ACHN (cell line): ENCODE measurements at places on chromosomes 5 and 9.
A peak's percentile ranks its signal among the peaks of the same experiment; 100 is the strongest.

DNA sequence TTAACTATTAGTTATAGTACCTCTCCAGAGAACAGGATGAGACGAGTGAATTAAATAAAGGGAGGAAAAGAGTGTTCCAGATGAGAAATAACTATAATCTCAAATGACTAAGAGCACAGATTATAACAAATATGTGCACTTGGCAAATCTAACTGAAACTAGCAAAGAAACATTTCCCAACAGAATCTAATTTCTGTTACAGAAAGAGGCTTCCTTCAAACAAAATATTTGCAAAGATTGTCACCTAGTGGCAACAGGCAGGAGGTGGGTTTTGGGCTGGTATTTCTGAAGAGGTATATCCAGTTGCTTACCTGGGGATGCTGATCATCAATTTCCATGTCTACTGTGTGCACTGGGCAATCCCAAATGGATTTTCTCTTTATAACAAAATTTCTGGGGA is 5.6 kb upstream of the SPDL1 start:
- DNase-seq: peak; percentile 25

DNA sequence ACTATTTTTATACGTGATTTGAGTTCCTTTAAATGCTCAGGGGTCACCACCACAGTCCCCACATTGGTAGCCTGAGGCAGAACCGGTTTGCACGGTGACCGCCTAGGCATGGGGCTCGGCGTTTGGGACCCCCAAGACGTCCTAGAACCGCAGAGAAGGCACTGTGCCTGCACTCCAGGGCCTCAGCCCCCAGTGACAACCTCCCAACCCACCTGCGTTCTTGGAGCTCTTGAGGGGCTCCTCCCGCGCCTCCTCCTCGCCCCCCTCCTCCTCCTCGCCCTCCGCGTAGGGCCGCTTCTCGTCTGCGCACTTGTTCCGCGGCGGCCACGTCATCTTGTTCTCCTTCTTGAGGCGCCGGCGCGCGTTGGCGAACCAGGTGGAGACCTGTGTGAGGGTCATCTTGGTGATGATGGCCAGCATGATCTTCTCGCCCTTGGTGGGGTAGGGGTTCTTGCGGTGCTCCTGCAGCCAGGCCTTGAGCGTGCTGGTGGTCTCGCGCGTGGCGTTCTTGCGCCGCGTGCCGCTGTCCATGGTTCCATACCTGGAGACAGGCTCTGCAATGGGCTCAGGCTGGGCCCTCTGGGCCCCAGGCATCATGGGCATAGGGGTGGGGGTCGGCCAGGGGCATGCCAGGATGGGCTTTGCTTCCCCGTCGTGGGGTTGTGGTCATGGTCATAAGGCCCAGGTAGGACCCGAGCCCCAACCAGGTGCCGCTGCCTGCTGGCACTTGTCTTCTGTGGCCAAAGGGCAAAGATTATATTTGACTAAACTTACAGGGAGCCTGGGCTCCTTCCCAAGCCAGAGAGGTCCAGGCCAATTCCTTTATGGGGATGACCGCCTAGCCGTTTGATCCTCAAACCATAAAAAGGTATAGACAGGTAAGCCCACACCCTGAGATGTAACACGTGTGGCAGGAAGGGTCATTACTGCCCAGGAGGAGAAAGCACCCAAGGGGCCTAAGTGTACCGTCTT is 3.1 kb downstream of the IRX4 start:
- DNase-seq: no peak

GRCh38 chr5:99368726-99369125 is 439.9 kb upstream of the CHD1 start:
- DNase-seq: no peak

- DNase-seq: no peak
Measured at GRCh38 chr5:32646061-32646969, 61.0 kb downstream of the SUB1 start.

DNA sequence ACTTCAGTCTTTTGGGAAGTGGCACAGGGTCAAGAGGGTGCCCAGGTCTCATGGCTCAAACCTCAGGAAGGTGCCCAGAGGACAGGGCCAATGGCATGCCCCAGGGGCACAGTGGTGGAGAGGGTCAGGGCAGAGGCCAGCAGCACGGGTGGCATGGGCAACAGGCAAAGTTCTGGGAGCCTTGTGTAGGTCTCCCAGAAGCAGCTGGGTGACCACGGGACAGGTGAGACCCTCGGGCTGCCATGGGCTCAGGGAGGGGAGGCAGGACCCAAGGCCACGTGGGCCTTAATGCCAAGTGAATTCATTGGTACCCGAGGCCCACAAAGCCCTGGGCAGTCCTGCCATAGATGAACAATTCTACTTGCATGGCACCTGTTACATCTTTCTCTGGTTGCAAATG is 72.4 kb upstream of the ADAMTS2 start:
- DNase-seq: no peak

DNA sequence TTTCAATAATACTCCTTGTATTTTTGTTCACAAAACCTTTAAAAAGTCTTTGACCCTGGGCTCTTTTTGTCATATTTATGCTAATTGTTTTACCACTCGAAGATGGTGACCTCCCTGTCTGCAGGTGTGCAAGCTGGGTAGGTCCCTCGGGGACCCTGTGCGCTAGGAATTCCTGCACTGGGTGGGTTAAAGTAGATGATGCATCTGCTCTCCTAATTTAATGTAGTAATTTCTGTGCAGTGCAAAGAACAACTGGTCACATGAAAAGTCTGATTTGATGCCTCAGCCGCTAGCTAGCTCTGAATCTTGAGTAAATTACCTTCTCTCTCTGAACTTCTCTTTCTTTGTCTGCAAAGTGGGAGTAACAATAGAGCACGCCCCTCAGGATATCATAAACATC is 139.1 kb upstream of the OTULINL start:
- DNase-seq: no peak

DNA sequence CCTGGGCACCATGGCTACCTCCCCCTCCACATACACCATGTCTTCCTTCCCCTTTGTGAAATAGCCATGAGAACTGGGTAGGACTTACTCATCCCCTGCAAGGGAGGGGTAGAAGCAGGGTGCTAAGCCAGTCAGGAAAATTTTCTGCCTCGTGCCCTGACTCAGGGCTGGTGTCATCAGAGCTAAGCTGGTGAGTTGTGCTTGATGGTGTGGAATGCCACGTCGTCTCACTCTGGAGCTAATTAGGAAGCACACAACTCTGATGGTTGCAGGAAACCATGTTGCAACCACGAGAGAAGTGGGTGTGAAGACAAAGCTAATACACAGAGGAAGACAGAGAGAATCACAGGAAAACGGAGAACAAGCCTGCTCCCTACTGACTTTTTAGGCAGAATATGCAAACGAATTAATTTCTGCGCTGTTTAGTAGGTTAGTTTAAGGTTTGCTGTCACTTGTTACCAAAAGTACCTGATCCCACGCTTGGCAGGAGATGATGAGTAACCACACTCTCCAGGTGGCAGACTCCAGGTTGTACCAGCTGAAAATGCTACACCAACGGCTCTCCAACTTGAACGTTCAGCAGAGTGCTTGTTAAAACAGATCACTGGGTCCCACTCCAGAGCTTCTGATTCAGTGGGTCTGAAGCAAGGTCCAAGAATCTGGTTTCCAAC is 54.5 kb downstream of the STK10 start:
- DNase-seq: peak; percentile 81

DNA sequence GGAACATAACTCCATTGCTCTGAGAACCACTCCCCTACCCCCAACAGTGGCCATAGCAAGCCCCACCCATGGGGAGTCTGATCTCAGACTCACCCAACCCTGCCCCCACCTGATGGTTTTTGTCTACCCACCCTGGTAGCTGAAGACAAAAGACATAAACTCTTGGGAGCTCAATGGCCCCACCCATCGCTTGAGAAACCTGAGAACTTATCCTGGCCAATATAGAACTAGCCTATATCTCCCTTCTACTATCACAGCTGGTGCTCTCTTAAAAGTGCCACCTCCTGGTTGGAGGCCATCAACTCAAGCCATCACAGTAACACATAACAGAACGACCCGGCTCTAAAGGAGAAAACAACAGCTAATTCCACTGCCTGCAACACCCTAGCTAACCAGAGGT is 47.9 kb upstream of the SNAPC3 start:
- no peak for DNase-seq

DNA sequence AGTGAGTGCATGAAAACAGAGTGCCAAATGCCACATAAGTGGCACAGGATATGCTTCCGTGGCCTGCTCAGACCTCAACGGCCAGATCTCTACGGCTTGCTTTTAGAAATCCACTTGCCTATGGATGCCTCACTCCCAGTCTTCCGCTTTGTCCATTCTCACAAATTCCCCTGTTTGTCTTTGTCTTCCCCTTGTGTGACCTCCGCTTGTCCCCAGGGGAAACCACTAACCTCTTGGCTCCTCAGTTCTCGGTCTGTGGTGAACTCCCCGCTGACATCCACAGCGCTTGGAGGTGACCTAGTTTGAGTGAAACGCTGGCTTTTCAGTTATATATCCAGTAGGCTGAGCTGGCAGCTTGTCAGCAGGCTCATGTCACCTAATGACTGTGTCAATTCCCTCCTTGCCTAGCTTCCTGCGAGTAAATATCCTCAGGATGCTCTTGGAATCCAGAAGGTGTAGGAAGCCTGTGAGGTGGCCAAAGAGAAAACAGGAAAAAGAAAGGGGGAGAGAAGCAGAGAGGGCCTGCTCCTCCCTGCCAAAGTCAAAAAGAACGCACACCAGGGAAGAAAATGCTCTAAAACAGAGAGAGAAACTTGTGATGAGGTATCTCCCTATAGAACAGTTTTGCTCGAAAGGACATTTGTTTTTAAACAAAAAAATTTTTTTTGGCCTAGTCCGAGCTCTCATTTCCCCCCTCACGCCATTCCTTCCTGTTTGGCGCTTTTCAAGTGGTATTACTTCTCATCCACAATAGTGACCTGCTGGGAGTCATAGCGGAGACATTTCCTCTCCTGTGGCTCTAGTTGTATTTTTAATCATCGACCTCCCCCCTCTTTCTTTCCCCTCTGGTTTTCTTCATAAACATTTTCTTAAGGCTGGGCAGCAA is 101.6 kb upstream of the SPRY4 start:
- DNase-seq: no peak

- no peak for DNase-seq
Measured at GRCh38 chr5:124071039-124071438, 559.1 kb downstream of the CSNK1G3 start.

DNA sequence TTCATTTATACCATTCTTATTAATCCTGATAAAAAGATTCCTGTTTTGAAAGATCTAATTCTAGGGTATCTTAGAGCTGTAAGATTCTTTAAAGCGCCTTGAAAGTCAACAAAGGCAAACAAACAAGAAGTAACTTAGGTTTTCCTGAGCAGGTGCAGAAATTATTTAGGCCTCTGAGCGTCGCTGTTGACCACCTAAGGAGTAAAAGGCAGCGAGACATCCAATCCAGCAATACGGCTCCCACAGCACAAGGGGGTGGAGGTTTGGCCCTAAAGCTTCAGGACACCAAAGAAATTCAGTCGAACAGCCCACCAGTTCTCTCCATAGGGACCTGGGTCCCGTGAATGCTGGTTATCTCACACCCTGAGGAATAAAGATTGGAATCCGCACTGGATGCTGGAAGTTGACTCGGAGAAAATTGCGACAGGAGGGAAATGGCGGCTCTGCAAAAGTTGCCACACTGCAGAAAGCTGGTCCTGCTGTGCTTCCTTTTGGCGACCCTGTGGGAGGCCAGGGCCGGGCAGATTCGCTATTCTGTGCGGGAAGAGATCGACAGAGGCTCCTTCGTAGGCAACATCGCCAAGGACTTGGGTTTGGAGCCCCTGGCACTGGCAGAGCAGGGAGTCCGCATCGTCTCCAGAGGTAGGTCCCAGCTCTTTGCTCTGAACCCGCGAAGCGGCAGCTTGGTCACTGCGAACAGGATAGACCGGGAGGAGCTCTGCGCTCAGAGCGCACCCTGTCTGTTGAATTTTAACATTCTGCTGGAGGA is at the start of gene PCDHGA2:
Gene PCDHGA2, plus strand, starts transcription at position 223 of the 769 bp plus-strand sequence.
- DNase-seq: peak; percentile 42

DNA sequence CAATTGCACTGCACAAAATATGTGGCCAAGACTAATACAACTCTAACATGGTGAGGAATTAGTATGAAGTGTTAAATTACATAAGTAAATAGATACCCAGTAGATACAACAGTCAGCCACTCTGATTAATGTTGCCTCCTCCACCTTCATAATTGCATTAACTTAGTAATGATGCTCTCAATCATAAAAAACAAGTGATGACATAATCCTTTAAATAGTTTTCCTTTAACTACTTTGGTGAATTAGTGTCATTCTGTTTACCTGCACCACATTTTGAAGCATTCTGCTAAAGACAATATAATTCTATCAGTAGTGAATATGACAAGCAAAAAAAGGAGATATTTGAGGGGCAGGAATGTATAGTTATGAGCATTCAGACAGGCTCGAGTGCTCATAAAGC is 265.9 kb upstream of the SLC24A2 start:
- DNase-seq: no peak

DNA sequence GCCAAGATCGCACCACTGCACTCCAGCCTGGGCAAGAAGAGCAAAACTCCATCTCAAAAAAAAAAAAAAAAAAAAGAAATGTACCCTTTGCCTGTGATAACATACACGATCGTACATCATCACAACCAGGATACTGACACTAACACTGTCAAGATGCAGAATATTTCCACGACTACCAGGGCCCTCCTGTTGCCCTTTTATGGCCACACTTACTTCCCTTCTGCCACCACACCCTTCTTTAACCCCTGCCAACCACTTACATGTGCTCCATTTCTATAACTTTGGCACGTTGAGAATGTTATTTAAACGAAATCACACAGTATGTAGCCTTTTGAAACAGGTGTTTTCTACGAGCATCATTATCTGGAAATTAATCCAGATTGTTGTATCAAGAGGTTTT is 69.0 kb upstream of the OTULINL start:
- no peak for DNase-seq

DNA sequence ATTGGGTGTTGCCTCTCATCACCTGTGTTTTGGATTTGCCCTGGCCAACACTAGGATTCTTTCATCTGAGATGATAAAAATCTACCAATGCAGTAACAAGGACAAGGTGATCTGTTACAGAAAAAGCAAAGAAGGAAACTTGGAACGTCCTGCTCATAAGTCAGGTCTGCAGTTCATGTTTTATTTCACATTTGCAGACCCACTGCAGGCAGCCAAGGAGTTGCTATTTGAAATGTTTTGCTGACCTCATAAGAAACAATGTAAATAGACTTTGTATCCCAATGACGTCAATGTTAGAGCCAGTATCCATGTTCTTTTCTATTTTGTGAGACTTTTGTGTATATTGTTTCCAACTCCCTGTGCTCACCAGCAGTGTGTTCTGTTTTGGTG is 312.9 kb downstream of the DEPDC1B start:
- DNase-seq: no peak
